ENCODE measurements at places on chromosomes 12 and 14. TPM values are rescaled to one million over a fixed set of nuclear protein-coding genes. Genes with fewer than 3 reads are reported as not detected.

The OR10AD1 gene
- total RNA-seq: not detected

The FOXM1 gene
- 1.1 TPM for total RNA-seq

The VRTN gene
- not detected for total RNA-seq

The UNC119B gene
- total RNA-seq: 20.4 TPM

The NID2 gene
- total RNA-seq: 90.0 TPM

The SLC38A4 gene
- total RNA-seq: not detected

The CLEC9A gene
- 0.21 TPM for total RNA-seq

The ASPG gene
- 2.8 TPM for total RNA-seq

The AKAP6 gene
- total RNA-seq: 6.5 TPM

The CLEC4E gene
- 1.0 TPM for total RNA-seq

The MTA1 gene
- total RNA-seq: 213 TPM

The TMEM52B gene
- not detected for total RNA-seq

The RPL10L gene
- total RNA-seq: not detected

The PHC1 gene
- 36.4 TPM for total RNA-seq

The SERPINA9 gene
- not detected for total RNA-seq

The TAS2R30 gene
- 6.3 TPM for total RNA-seq

The LIN7A gene
- total RNA-seq: 7.6 TPM

The AICDA gene
- total RNA-seq: 2.6 TPM

The KSR2 gene
- total RNA-seq: not detected

The SOX5 gene
- total RNA-seq: 35.3 TPM

The ANKS1B gene
- 19.5 TPM for total RNA-seq

The BRAP gene
- total RNA-seq: 17.8 TPM

The PMCH gene
- total RNA-seq: not detected

The GXYLT1 gene
- 23.1 TPM for total RNA-seq

The PSME1 gene
- 114 TPM for total RNA-seq

The KRT77 gene
- not detected for total RNA-seq

The CHFR gene
- 43.2 TPM for total RNA-seq

The SERPINA12 gene
- not detected for total RNA-seq

The LRRC10 gene
- not detected for total RNA-seq
